ENCODE measurements at places on chromosomes 6 and 20.

DNA sequence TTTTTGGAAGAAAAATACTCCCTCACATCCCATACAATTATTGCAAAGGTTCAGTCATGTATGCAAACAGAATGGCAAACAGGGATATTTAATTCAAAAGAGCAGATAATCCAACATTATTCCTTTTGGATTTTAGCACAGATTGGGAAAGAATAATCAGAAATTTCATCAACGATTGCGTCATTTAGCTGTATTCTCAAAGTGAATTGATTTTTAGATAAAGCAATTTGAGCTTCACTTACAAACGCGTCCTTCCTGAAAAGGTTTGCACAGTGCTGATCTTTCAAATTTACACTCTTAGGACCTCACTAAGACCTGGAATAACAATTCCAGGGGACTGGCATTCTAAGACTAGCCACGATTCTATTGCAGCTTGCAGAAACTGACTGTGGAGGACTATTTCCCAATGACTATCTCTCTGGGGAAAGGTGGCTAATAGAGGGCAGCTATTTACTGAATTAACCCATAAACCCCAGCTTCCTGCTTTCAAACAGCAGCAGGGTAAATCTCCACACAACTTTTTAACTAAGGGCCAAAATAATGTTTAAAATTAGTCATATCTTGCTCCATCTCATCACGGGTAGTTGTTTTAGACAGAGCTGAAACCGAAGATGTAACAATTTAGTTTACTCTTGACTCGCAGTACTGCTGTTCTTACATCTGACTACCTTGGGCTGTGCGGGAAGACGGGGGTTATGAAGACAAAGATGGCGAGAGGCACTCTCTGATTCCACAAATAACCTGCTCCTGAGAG lies 131.2 kb upstream of the FAM184A start:
- DNase-seq, result no peak

GRCh38 chr6:146041282-146041681 lies 12.4 kb downstream of the GRM1 start:
- no peak for DNase-seq

GRCh38 chr6:36544228-36544627 lies 3.1 kb downstream of the STK38 start:
- peak; percentile 14 for DNase-seq

DNA sequence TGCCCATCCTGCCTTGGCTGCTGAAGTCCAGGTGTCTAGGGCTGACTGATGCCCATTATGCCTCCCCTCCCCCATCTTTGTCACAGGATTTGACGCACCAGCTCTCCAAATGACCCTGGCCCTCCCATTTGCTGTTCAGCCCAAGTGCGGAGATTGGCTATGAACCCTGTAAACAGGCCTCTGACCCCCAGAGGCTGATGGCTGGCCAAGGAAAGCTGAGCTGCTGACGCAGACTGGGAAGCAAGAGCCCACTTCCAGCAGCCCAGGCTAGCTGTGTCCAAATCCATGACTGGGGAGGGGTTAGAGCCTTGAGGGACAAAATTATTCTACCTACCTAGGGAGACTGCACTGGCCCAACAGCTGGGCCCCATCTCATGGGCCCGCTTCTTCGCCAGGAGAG lies 797 bp upstream of the GNRH2 start:
- DNase-seq, result no peak

GRCh38 chr6:150929416-150929815 lies 63.9 kb downstream of the MTHFD1L start:
- no peak for DNase-seq

DNA sequence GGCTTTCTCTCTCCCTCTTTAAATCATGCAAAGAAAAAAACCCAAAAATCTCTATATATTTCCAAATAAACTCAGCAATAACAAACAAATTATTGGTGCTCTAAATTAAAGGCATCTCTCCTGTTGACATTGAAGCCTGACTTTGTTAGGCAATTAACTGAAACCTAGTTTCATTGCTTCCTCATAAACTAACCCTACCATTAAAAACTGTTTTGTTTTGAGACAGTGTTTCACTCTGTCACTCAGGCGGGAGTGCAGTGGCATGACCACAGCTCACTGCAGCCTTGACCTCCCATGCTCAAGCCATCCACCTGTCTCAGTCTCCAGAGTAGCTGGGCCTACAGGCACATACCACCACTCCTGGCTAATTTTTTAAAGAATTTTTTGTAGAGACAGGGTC lies 34.9 kb downstream of the PIGU start:
- DNase-seq, result no peak

DNA sequence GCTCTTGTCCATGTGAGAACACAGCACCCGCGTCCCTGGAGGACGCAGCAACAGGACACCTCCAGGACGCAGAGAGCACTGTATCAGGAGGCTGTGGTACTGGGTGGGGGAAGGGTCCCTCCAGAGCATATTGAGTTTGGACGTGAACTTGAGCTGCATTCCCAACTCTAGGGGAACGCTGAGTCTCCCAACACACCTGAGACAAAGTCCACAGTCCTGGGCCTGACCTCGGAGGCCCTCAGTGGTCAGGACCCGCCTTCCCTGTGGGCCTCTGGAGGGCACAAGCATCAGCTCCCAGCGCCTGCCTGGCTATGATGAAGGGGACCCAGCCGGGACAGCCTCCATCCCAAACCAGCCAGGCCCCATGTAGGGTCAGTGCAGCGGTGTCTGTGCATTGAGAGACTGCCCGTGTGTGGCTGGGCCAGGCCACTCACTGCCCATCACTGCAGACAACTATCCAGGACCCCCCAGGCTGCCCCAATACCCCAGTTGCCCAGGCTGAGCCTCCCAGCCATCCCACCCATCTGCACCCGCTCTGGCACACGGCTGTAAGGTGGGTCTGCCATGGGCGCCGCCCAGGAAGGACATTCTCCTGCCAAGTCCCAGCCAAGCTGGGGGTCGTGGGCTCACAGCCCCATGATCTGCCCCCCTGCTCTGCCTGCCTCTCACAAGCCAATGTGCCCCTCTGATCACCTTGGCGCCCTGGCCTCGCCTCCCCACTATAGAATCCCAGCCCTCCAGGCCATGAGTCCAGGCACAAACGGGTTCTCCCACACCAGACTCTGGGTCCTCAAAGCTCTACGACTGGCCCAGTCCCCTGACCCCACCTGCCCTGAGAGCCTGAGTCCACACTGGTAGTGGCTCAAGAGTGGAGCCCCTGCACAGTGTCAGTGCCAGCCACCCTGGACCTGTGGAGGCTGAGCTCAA lies 115.7 kb downstream of the TAF4 start:
- no peak for DNase-seq

GRCh38 chr20:45801851-45802250 lies 10.1 kb downstream of the DNTTIP1 start:
- no peak for DNase-seq

DNA sequence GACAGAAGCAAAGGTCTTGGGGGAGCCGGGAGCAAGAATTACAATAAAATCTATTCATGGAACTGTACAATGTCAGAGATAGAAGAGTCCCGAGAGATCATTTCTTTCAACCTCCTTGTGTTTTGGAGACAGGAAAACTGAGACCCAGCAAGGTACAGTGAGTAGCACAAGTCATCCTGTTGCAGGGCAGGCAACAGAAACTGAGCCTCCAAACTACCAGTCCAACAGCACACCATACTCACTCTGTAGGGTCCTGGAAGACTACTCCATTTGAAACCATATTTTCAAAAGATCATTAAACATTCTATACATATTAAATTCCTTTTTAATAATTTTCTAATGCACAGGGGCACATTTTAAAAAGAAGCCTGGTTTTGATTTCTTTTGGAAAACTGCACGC lies 14.4 kb downstream of the ATXN1 start:
- DNase-seq, result no peak

GRCh38 chr6:168016176-168016620 lies 18.7 kb downstream of the KIF25 start:
- no peak for DNase-seq

- no peak for DNase-seq
Measured at GRCh38 chr6:72825315-72825911, 203.5 kb downstream of the KCNQ5 start.

- no peak for DNase-seq
Measured at GRCh38 chr6:156948807-156949206, 171.6 kb downstream of the ARID1B start.

DNA sequence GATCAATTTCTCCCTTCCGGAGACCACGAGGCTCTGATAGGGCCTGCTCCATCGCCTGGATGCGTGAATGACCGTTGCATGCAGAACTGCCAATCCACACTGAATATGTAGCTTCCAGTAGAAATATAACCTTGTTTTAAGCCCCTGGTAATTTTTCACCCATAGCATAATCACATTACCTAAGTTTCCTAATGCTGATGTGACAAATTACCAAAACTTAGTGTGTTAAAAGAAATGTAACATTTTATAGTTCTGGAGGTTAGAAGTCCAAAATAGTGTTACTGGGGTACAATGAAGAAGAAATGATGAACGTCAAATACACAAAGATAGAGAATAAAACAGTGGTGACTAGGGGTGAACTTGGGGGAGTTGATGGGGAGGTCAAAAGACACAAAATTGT lies 22.0 kb upstream of the SIRPD start:
- DNase-seq, result no peak

DNA sequence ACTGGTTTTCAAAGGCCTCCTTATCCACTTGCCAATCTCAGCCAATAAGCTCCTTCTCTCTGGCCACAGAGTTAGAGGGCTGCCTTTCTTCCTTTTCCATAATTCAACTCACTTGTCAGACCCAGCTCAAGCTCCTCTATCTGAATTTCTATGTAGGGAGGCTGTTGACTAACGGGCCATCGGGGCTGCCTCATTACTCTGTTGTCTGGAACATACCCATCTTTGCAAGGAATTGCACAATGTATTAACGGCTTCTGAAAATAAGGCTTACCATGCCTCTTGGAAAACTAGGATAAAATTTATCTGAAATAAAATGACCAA lies 28.5 kb upstream of the KIF6 start:
- DNase-seq, result no peak

GRCh38 chr6:111810294-111811131 lies 62.7 kb downstream of the FYN start:
- DNase-seq, result no peak

DNA sequence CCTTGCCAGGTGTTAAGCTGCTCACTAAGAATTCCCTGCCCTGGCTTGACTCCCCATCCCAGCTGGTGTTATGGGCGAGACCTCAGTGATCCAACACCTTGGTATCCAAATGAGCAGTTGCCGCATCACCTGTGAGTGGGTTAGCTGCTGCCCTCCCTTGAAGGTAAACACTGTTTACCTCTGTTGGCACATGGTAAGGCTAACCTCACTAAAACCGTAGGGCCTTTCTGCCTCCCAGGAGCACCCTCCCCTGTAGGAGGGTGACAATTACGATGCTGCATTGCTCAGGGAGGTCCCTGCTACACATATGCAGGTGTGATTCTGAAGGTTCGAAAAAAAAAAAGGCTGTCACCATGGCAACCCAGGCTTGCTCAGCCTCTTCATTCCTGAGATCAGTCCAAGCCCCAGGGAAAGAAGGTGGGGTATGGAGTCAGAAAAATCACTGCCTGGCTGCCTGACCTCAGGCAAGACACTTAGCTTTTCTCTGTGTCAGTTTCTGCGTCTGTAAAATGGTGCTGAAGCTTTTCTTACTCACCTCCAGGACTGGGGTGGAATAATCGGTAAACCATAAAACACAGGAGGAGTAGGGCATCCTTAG lies 19.5 kb downstream of the PNPLA1 start:
- DNase-seq, result no peak

DNA sequence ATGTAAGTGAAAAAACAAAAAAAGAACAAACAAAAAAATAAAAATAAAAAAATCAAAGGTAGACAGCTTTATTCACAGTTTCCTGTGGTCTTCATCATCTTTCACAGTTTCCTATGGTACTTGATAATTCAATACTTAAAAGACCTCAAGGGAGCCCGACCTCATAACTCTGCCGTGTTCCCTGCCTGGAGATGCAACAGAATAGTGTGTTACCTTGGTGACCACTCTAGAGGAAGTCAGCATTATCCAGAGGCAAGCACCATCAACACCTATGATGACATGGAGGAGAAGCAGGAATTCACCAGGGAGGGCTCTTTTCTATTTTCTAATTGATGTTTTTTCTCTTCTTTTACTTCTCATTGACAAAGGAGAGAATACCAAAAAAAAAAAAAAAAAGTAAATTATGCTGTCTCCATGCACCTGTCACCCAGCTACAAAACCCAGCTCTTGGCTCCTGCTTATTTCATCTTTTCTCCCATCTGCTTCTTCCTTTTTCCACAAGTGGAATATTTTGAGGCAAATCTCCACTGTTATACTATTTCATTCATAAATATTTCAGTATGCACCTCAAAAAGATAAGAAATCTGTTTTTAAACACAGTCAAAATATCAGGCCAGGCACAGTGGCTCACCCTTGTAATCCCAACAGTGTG lies 95.8 kb upstream of the STXBP5 start:
- DNase-seq, result no peak

GRCh38 chr6:20876036-20876435 lies 341.8 kb downstream of the CDKAL1 start:
- DNase-seq, result no peak

Measured in stimulated activated CD8-positive, alpha-beta memory T cell treated with anti-CD3 and anti-CD28 coated beads, Interleukin-15, amount 100 ng/mL, for 48 hours (primary cell).